Activated naive CD8-positive, alpha-beta T cell treated with anti-CD3 and anti-CD28 coated beads, Interleukin-2, amount 10 ng/mL, durations not matched to agents 7 days and 5 days (primary cell): ENCODE measurements at places on chromosomes 4 and X.

DNA sequence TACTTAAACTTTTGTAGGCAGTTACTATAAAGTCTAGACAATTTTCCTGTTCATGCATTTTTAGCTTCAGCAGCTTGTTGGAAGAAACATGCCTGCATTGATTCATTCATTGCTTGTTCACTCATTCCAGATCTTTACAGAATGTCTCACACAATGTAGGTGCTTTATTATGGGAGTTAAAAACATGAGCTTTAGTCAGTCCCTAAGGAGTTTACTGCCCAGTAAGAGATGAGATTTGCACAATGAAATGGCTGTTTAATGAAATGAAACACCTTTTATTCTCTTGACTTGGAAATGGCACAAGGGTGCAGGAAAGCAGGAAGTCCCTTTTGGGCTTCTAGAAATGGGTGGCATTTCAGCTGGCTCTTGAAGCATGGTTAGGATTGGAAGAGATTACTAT is 2.9 kb downstream of the NOCT start:
- no peaks in the 10 kb centered on the region for H3K27me3 ChIP-seq
- peaks cover 18% of the 10 kb centered on the region for H3K4me1 ChIP-seq
- DNase-seq: no peak

GRCh38 chrX:19593690-19594089 is 78.4 kb upstream of the MAP3K15 start:
- H3K27ac ChIP-seq: no peak overlapping the region
- H3K27me3 ChIP-seq: no peaks in the 10 kb centered on the region
- H3K4me1 ChIP-seq: peaks cover 5% of the 10 kb centered on the region
- H3K36me3 ChIP-seq: peaks cover 5% of the 10 kb centered on the region
- no peak for DNase-seq
- no peak overlapping the region for H3K4me3 ChIP-seq

GRCh38 chr4:152605031-152605430 is 69.1 kb upstream of the FBXW7 start:
- H3K27me3 ChIP-seq: no peaks in the 10 kb centered on the region
- no peak overlapping the region for H3K27ac ChIP-seq
- no peaks in the 10 kb centered on the region for H3K4me1 ChIP-seq
- no peak overlapping the region for H3K4me3 ChIP-seq
- no peak for DNase-seq
- no peaks in the 10 kb centered on the region for H3K36me3 ChIP-seq

- no peak for DNase-seq
- no peaks in the 10 kb centered on the region for H3K27me3 ChIP-seq
- no peak overlapping the region for H3K27ac ChIP-seq
- H3K36me3 ChIP-seq: no peaks in the 10 kb centered on the region
These were observed 812.4 kb downstream of the STPG2 start for GRCh38 chr4:97330917-97331316.

DNA sequence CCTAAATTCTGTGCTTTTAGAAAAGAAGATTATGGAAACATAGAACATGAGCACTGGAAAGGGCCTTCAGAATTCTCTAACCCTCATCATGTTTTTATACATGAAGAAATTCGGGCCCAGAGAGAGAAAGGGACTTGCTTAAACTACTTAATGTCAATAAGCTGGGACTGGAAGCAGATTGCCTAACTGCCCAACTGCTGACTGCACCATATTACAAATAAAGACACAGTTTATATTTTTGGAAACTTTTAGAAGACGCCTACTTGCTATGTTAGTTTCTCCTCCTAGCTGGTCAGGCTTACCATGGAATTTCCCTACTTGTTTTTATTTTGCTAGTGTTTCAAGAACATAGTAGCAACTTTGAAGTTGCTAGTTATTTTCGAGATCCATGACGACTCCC is 47.1 kb downstream of the SLC9A6 start:
- H3K36me3 ChIP-seq: no peaks in the 10 kb centered on the region
- H3K4me1 ChIP-seq: no peaks in the 10 kb centered on the region
- no peak overlapping the region for H3K4me3 ChIP-seq
- no peak for DNase-seq
